ENCODE measurements at places on chromosomes 4 and X. TPM values are rescaled to one million over a fixed set of nuclear protein-coding genes. Genes with fewer than 3 reads are reported as not detected.

SOD3 gene
- total RNA-seq = not detected

TRIM2 gene
- total RNA-seq = 0.91 TPM

CXCL10 gene
- total RNA-seq = 0.18 TPM

BEND2 gene
- total RNA-seq = not detected

RPS3A gene
- total RNA-seq = 2,019 TPM

Data from A549 treated with ZK216348 at 1 μM for 4 hours (cell line).